ENCODE measurements at places on chromosomes 3 and 15.

- no peak for DNase-seq
These were observed 10.1 kb upstream of the C3orf22 start for GRCh38 chr3:126568776-126569342.

DNA sequence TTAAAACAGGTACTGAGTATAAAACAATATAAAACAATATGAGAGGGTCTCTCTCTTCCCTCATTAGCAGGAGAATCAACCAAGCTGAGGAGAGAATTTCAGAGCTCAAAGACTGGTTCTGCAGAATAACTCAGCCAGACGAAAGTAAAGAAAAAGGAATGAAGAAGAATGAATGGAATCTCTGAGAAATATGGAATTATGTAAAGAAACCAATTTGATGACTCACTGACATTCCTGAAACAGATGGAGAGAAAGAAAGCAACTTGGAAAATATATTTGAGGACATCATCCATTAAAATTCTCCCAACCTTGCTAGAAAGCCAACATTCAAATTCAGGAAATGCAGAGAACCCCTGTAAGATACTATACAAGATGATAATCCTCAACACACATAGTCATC, 630.9 kb downstream of the PYDC2 start:
- no peak for DNase-seq

GRCh38 chr3:69472093-69472492, 86.2 kb upstream of the FRMD4B start:
- no peak for DNase-seq

- DNase-seq, result no peak
These were observed 333.0 kb downstream of the ZNF385D start for GRCh38 chr3:21417991-21418390.

DNA sequence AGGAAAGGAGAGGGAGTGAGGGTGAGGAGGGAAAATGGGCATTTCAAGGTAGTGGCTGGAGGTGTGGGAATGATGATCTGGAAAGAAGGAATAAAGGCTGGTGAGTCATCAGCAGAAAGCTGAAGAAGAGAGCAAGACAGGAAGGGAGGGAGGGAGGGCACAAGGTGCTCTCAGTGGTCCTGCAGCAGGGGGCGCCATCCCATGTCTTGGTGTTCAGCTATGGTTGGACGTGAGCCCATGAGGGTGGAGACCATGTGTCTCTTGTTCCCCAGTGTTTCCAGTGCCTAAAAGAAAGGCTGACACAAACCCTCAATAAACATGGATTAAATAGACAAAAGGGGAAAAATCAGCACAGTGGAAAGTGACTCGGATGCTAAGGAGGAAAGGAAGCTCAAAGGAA, 228.5 kb downstream of the NTRK3 start:
- DNase-seq, result no peak

- DNase-seq, result no peak
These were observed 27.8 kb downstream of the GAP43 start for GRCh38 chr3:115651087-115651486.

DNA sequence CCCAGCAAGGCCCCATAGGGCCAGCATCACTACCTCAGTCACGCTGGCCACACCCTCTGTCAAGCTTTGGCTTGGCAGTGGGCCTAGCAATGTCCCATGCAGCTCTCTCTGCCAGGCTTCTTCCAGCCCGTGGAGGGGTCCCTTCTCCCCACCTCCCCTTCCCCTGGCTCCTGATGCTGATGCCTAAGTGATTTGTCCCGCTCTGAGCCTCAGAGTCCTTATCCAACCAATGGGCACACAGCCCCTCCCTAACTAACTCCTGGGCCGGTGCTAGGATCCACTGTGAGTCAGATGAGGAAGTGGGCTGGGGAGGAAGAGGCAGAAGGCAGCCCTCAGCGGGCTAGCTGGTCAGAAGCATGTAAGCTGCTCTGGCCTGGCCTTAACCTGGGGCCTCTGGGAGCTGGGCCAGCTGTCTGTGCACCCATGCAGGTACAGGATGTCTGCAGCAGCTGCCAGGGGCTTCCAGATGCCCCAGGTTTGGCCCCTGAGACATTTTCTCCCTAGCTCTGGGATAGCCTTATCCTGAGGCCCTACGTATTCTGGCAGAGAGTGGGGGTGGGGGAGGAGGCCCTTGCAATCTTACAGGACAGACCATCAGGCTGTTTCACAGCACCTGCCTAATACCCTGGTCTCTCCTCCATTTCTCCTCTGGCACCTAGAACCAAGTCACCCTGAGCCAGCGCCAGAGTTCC, 740 bp upstream of the ZBTB47 start:
- DNase-seq, result peak; percentile 51

GRCh38 chr3:11604139-11604892, 39.4 kb downstream of the VGLL4 start:
- no peak for DNase-seq

- no peak for DNase-seq
These were observed 34.7 kb downstream of the EPHB1 start for GRCh38 chr3:134829721-134830120.
